Stimulated activated CD4-positive, alpha-beta T cell treated with anti-CD3 and anti-CD28 coated beads, Interleukin-2, amount 100 ng/mL, for 24 hours (primary cell): ENCODE measurements at places on chromosomes 7 and 10.
A peak's percentile ranks its signal among the peaks of the same experiment; 100 is the strongest.

DNA sequence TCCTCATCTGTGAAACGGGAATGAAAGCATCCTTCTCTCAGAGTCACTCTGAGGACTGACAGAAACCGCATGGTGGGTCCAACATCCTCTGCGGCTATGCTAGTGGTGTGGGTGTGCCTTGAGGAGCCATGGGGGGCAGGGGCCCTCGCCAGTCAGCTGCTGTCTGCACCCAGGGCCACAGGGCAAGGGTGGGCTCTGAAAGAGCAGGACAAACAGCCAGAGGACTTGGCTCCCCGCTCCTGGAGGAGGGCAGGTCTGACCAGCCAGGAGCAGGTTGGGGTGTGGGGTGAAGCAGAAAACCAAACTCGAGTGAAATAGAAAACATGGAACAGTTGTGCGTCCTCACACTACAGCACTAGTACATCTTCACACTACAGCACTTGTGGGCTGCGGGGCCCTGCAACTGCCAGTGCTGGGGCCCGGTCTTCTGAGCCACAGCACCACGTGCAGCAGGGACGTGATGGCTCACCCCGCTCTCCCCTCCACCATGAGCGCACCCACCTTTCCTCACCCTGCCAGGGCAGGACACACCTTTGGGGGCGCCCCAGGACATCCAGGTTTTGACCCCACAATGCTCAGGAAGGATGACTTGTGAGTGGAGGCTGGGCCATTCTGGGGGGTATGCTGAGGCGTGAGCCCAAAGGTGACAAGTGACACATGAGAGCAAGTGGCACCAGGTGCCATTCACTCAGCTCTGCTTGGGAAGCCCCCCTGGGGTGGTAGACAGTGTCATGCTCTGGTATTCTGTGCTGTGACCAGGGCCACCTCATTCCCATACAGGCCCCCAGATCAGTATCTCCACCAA lies 96.1 kb upstream of the RET start:
- peak; percentile 13 for DNase-seq

GRCh38 chr10:5546891-5547680 lies 22.3 kb downstream of the CALML3 start:
- DNase-seq, result no peak

DNA sequence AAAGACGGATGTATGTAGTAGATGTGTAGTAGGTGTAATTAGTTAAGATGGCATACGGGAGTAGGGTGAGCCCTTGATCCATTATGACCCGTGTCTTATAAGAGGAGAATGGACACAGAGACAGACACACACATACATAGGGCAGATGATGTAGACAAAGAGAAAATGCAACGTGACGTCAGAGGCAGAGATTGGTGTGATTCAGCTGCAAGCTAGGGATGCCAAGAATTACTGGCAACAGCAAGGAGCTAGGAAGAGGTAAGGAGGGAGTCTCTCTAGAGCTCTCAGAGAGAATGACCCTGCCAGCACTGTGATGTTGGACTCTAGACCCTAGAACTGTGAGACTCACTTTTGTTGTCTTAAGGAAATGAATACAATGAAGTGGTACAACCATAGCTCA lies 247.0 kb upstream of the HABP2 start:
- no peak for DNase-seq

- no peak for DNase-seq
These were observed 17.7 kb upstream of the ZMIZ1 start for GRCh38 chr10:79050896-79051555.

GRCh38 chr10:7605565-7606295 lies 61.0 kb downstream of the ITIH5 start:
- no peak for DNase-seq

DNA sequence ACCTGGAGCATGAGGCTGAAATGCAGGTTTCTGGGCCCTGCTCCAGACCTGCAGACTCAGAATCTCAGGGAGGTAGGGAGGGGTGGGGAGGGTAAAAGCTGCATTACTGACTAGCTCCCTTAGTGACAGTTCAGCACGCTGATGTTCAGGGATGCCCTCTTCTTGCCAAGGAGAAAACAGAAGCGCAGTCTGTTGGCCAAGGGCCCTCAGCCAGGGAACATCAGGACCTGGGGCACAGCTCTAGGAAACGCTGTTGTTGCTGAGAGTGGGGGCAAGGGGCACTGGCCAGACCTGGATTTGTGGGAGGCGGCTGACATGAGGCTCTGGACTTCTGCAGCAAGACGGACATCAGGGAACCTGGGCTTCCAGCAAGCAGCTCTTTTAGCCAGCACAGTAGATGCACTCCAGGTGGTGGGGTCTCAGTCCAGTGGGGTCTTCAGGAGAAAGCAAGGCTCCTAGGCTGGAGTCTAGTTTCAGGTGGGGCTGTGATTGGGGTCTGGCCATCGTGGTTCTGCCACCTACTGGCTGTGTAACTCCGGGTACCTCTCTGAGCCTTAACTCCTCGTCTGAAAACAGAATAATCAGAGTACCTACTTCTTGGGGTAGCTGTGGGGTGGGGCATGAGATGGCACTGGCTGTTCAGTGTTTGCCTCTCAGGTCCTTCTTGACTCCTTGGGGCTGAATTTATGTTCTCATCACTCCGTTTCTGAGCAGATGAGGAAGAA lies 72.9 kb upstream of the PRLHR start:
- DNase-seq, result no peak

- DNase-seq, result no peak
These were observed 155.9 kb upstream of the SLC13A1 start for GRCh38 chr7:123355576-123356190.

DNA sequence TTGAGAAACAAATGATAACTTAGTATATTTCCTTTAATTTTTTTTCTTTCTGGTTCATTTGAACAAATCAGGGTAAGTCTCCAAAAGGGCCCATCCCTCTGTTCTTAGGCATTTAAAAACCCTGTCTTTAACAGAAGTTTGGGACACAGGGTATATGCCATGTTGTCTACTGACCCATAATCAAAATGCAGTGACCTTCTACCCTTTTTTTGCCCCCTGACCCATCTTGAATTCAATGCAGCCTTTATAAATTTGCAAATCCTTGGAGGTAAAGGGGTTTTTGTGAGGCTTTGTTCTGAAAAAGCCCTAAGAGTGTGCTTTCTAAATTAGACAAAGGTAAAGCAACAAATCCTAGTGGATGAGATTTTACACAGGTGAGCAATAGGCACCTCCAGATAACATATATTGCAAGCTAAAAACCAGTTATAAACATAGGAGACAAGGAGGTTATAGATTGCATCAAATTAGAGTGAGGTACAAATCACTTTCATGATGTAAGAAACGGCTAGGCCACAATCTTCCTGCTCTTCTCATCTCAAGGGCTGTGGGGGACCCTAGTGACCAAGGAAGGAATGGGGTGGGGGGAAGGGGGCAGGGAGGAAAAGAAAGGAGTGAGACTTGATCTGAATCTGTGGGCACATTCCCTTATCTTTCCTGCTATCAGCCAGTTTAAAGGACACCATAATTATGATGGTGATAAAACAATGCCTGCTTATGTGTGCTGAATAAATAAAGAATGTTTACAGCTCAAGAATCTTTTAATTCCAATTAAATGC lies 2.7 kb downstream of the SKIDA1 start:
- no peak for DNase-seq

DNA sequence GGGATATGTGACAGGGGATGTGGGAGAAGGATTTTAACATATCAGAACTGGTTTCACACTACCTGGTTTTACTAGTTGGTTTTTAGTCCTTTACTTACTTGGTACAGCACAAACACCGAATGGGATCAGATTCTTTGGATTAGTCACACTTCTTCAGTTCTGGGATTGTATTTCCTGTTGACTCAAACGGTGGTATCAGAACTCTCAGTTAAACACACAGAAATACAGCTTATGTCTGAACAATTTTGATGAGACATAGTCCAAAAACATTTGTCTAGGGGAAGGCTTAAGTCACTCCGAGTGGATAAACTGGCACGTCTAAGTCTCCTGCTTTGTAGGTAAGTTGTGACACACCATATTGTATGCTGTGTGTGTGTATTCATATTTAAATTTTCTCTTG lies 480.5 kb downstream of the PHTF2 start:
- no peak for DNase-seq

- no peak for DNase-seq
These were observed 148.4 kb upstream of the AHR start for GRCh38 chr7:17150018-17150417.

- no peak for DNase-seq
These were observed 3.2 kb downstream of the ZNF853 start for GRCh38 chr7:6618621-6619020.

DNA sequence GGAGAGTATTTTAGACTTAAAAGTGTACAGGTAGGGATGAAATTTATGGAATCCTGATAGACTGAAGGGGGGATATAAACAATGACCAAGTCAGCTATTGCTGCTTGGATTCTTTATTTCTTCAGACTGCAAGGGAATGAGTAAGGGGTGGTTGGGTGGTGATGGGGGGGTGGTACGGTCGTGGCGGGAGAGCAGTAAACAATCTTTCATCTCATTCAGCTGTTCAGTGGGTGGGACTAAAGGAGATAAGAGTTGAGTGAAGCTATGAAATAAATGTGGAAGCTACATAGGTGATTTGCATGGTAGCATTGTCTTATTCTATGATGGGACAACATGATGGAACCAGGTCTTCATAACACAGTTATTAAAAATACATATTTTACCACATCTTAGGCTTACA lies 1.8 kb downstream of the SEPTIN7 start:
- peak; percentile 31 for DNase-seq

- no peak for DNase-seq
These were observed 257.2 kb upstream of the GLI3 start for GRCh38 chr7:42494199-42494710.

DNA sequence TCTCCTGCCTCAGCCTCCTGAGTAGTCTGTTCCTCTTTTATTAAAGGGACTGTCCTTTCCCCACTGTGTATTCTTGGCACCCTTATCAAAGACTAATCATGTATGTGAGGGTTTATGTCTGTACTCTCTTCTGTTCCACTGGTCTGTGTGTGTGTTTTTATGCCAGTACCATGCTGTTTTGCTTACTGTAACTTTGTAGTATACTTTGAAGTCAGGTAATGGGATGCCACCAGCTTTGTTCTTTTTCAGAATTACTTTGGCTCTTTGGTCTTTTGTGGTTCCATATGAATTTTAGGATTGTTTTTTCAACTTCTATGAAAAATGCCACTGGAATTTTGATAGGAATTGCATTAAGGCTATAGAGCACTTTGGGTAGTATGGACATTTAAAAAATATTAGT lies 14.1 kb upstream of the AMZ1 start:
- DNase-seq, result no peak

DNA sequence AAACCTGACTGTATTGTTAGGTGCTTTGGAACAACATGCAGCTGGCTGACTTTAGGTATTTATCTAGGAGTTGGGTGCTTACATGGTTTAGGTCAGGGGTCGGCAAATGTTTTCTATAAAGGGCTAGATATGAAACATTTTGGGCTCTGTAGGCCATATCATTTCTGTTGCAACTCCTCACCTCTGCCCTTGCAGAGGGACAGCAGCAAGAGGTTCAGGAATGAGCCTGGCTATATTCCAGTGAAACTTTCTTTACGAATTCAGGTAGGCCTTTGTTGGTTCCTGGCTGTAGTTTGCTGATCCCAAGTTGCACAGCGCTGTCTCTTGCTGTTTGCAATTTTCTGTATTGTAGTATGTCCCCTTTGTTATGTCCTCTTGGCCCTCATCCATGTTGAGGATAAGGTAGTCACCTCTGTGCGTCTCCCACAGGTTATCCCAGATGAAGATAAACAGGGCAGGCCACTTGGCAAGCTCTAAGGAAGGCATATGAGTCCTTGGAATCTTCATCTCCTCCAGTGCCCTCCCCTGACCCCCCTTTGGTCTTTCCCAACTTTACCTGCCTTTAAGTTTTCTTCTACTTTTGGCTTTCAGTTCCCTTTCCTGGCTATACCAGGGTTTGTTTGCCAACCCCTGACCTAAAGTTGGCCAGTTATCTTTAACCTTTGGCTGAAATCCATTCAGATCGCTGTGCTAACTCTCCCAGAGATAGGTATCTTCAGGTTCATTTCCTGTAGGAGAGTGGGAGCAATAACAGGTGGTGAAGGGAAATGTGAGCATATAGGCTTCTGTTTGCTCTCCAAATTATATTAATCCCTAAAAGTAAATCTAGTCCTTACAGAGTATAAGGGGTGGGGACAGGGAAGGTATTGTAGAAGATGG lies 36.1 kb downstream of the SGPL1 start:
- DNase-seq, result no peak

DNA sequence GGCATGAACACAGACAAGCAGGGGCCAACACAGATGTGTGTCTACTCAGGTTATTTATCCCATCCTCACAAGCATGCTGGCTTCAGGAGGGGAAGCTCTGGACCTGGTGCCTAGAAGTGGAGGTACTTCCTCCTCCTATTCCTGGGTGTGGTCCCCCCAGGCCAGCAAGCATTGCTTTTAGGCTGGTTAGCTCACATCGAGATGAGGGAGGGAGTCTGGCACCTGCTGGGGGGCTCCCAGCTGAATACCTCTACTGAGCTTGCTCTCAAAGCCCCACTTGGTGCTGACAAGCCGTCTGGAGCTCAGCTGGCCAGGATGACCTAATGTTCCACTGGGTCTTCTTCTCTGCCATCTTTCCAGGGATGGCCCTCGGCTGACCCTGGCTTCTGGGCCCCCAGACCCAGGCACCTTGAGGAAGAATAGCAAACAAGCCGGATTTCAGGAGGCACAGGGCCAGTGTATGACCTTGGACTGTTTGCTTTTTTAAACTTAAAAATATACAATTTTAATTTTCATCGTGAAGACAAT lies 26.8 kb downstream of the FAM241B start:
- DNase-seq, result no peak

- no peak for DNase-seq
These were observed 39.7 kb downstream of the DNAJB12 start for GRCh38 chr10:72315054-72315453.
